Activated CD8-positive, alpha-beta memory T cell treated with anti-CD3 and anti-CD28 coated beads, Interleukin-2, amount 50 U/mL, for 48 hours (primary cell): ENCODE measurements at places on chromosomes 3 and 15.
A peak's percentile ranks its signal among the peaks of the same experiment; 100 is the strongest.

- no peak for DNase-seq
Observed at GRCh38 chr3:99249627-99250026, 348.1 kb upstream of the DCBLD2 start.

DNA sequence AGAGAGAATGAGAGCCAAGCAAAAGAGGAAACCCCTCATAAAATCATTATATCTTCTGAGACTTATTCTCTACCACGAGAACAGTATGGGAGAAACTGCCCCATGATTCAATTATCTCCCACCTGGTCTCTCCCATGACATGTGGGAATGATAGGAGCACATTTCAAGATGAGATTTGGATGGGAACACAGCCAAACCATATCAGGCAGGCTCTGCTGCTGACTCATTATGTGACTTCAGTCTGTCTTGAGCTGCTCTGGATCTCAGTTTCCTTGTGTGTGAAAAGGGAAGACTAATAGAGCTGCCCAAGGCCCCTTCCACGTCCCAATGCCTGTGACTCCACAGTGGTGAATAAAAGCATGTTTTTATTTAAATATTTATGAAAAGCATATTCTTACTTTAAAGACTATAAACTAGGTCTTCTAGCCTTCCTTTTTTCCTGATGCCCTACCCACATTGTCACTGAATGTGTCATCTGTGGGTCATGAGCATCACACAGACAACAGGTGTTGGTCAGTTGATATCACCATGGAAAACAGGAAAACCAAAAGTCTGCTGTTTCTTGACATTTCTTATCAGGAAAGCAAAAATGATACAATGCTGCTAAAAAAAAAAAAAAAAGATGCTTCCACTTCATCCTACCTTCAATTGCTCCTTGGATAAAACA is 96.0 kb upstream of the PPP2R3A start:
- DNase-seq = no peak

DNA sequence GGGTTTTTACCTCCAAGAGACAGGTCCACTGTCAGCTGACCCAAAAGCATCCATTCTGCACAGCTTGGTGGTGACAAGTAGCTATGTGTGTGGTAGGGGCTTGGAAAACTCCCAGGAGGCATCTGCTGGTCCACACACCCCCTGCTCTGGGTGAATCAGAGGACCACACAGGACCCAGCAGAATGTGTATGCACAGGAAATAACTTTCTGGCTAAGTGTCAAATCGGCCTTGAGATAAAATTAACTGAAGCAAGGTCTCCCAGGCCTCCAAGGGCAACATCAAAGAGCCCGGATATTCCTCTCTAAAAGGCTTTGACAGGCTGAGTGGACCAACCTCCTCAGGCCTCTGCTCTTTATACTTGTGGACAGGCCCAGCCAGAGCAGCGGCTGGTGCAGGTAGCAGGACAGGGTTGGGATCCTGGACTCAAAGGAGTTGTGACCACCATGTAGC is 66.5 kb downstream of the CTNNB1 start:
- DNase-seq = no peak

GRCh38 chr3:126100634-126101301 is 16.8 kb upstream of the SLC41A3 start:
- DNase-seq = peak; percentile 17

GRCh38 chr3:35651851-35652250 is 12.5 kb downstream of the ARPP21 start:
- DNase-seq = no peak

- no peak for DNase-seq
Observed at GRCh38 chr3:136042608-136043221, 77.2 kb downstream of the PPP2R3A start.

GRCh38 chr3:43726521-43726920 is 35.8 kb downstream of the ABHD5 start:
- no peak for DNase-seq

- DNase-seq = no peak
Observed at GRCh38 chr3:128222796-128223385, 69.6 kb downstream of the EEFSEC start.

DNA sequence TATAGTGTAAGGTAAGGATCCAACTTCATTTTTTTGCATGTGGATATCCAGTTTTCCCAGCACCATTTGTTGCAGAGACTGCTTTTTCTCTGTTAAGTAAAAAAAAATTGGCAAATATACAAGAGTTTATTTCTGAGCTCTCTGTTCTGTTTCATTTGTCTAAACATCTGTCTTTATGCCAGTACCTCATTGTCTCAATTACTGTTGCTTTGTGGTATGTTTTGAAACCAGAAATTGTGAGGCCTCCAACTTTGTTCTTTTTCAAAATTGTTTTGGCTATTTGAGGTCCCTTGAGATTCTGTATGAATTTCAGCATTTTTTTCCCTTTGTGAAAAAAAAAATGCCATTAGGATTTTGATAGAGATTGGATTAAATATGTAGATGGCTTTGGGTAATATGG is 150.5 kb downstream of the MINAR1 start:
- DNase-seq = no peak

- no peak for DNase-seq
Observed at GRCh38 chr3:39533226-39533625, 65.7 kb downstream of the MOBP start.

DNA sequence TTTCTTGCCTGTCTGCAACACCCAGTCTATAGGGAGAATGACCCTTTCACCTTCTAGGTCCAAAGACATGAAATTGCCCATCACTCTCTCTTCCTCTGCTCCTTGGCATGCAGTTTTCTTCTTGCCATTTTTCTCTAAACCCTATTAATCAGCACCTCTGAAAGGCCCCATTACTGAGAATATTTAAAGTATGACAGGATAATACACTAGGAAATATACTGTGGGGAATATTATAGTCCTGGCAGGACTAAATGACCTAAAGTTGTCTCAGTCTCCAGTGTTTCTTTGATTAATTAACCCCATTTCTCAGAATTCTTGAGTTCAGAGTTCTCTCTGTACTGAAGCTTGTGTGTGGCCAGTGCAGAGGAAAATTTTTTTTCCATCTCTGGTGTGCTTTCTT is 730.7 kb downstream of the AGBL1 start:
- DNase-seq = no peak

DNA sequence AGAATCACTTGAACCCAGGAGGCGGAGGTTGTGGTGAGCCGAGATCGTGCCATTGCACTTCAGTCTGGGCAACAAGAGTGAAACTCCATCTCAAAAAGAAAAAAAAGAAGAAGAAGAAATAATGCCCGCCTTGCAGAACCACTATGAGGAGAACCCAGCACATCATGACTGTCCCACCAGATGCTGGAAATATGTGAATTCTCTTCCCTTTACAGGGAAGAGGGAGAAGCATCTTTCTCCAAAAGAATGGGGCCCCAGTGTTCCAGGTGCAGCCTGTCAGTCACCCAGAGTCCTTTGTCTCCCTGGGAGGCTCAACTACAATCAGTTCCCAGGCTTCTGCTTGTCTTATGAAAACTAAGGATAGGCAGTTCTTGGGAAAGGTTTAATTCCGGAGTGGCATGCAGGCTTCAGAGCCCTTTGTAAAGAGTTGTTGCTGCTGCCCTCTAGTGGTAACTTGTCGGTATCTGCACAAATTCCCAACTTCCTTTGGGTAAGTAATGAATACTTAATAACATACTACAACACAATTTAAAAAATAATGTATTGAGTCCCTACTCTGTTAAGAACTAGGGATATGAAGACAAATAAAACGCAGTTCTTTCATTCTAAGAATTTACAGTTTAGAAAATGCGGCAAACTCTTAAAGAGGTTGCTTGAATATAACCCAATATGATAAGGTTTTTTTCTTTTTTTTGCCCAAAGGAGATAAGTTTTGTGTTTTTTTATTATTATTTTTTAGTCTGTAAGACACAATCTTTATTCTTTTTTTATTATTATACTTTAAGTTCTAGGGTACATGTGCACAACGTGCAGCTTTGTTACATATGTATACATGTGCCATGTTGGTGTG is 18.6 kb upstream of the TICRR start:
- DNase-seq = no peak

- no peak for DNase-seq
Observed at GRCh38 chr3:173586166-173586565, 188.6 kb downstream of the NLGN1 start.

- DNase-seq = no peak
Observed at GRCh38 chr3:142863010-142863817, 25.7 kb downstream of the PCOLCE2 start.

DNA sequence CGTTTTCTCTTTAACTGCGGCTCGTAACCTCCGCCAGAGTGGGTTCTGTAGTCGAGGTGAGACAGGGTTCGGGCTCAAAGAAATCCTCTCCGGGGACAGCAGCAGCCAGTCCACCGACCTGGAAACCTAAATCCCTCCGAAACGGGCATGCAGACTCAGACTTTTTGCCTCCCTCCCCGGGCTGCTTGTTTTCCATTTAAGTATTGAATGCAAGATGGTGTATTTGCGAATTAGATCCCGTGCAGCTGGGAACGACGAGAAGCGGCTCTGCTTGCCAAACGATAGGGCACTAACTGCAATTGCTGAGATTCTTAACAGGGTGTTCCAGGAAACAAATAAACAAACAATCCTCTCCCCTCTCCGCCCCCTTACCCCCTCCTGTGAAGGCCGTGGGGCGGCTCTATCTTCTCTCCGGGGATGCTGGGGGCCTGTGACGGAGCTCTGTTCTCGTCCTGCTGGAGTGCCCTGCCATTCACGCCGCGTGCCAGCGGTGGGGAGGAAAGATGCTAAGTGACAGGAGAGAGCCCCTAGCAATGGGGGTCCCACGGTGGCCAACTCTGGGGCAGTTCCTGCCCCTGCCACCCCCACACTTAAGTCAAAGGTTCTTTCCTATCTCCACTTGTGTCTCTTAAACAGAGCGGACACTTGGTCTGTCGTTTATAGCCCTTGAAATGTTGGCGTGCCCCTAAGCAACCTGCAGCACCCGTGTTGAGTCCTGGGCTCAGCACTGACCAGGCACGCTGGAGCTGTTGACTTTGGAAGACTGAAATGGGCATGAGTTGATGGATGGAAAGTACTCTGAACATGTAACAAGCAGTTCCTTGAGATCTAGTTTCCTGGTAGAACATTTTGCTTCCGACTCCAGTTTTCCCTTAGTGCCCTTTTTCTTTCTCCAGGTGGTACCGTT is 1.3 kb upstream of the ETV5 start:
- DNase-seq = no peak

GRCh38 chr3:128480717-128481437 is 12.1 kb downstream of the GATA2 start:
- DNase-seq = no peak

GRCh38 chr15:51004103-51004551 is 90.6 kb downstream of the TNFAIP8L3 start:
- DNase-seq = no peak

DNA sequence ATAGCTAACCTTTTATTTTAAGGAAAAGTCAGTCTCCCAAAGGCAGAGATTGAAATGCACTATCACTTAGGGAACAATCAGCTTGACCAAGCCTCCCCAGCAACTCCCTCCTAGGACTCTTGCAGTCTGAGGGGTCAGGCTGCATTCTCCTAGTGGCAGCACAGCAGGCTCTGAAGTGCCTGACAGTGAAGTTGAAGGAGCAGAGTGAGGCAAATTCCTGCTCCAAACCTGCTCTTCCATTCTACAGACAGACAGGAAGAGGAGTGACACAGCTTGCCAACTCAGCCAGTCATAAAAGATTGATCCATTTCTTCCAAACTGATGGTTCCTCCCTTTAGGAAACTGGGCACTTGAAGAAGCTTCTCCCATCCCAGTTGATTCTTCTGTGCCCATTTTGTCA is 43.9 kb upstream of the SMAD3 start:
- no peak for DNase-seq

DNA sequence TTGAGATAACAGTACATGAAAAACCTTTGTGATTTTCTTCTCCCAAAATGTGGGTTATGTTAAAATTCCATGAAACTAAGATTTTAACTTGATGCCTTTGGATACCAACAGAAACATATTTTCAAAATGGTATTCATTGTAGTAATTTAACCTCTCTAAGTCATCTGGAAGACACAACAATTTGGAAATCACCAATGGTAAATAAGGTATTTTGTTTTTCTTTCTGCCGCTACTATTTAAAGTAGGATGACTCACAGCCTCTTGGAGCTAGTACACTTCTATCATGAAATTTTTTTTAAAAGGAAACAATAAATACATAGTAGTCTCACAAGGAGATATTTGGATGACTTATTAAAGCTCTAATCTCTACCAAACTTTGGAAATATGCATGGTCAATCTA is 291.6 kb upstream of the VEPH1 start:
- no peak for DNase-seq

DNA sequence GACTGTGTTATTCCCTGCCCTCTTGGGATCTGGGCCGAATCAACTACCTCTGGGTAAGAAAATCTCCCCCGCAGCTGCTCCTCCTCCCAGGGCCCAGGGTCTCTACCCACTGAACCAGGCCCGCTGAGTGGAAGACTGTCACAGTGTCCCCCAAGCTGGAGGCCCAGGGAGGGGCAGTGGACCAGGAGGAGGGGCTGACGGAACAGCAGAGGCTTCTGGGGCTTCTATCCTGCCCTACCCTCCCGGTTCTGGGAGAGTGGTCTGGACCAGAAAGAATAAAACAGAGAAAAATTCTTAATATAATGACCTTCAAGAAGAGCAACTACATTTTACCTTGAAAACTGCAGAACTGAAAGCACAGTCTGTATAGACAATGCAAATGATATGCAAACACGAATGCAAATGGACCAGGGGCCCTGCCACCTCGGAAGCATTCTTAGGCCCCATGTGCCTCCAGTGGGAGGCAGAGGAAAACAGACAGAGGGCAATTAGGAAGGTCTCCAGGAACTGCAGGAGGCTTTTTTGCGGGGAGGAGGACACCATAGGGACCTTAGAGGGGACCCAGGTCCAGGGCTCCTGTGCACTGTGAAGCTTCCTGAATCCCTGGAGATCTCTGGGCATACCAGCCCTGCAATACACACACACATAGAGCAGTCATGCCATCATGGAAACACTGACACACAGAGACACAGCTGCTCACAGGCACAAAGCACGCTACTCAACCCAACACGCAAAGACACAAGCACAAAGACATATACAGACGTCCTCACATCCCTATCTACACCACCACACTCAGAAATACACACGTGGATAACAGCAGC is 12.3 kb downstream of the MEGF11 start:
- DNase-seq = no peak

- no peak for DNase-seq
Observed at GRCh38 chr3:94099311-94099710, 36.5 kb downstream of the NSUN3 start.

DNA sequence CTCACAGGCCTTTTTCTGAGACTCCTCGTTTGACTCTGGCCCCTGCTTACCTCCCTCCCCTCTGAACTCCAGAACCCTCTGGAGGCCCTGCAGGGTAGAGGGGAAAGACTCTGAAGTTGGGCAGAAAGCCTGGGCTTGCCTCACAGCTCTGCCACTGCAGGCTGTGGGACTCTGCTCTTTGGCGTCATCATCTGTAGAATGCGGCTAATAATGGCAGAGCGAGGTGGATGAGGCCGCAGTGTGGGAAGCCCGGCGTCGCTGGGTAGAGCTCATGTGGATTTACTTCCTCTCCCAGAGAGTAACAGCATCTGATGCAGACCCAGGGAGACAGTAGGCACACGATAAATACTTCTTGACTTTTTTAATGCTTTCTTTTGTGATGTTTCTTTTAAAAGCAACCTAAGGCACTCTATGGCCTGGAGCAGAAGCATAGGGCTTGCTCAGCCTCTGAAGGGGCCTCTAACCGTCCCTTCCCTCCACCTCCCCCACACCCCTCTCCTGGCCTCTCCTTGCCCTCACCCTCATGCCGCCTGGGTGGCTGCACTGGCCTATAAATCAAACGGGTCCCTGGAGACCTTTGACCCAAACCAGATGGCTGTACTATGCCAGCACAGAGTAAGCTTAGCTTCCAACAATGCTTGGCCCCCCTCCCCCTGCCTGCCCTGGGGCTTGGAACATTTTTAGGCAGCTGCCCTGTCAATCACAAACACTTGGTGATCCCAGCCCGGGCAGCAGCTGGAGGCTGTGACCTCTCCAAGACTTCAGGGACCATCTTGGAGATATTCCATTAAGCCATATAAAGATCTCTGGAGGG is 32.9 kb downstream of the SPSB4 start:
- DNase-seq = no peak
